ENCODE measurements at places on chromosomes 2 and 18. TPM values are rescaled to one million over a fixed set of nuclear protein-coding genes. Genes with fewer than 3 reads are reported as not detected.

GRCh38 chr2:207763303-207763917, 6.3 kb downstream of the FZD5 start:
- DNase-seq, result no peak

DNA sequence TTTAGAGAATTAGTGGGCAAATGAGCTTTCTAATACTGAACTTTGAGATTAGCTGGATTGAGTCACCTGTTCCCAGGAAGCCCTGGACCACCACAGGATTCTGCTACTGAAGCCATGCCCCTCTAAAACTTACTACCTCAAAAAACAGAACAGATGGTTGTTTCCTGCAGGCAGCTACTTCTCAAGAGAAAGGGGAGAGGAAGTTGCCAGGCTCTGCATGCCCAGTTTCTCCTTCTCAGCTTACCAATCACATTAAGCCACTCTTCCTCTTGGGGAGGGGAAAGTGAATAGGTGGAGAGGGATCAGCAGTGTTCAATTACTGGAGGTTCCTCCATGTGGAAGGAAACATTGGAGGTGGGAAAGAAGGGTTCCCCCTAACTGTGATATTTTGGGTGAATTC, 24.9 kb upstream of the C1GALT1C1L start:
- DNase-seq, result no peak

- DNase-seq, result no peak
These were observed 315.3 kb downstream of the CYP26B1 start for GRCh38 chr2:71832388-71832787.

DNA sequence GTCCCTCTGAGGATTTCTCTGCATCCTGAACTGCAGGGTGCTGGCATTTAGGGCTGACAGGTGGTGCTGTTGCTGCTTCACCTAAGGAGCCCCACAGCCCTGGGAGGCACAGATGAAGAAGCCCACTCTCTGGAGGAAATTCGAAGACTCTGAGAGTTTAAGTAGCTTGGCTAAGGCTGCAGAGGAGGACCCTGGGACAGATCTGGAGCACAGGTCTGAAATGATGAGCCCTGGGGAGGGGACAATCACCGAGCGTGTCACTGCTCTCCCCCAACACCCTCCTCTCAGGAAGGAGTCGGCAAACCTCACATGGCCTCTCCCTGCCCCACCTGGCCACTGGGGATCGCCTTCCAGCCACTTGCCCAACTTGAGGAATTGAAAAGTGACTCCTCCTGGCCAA, 18.6 kb downstream of the CYP27C1 start:
- no peak for DNase-seq

DNA sequence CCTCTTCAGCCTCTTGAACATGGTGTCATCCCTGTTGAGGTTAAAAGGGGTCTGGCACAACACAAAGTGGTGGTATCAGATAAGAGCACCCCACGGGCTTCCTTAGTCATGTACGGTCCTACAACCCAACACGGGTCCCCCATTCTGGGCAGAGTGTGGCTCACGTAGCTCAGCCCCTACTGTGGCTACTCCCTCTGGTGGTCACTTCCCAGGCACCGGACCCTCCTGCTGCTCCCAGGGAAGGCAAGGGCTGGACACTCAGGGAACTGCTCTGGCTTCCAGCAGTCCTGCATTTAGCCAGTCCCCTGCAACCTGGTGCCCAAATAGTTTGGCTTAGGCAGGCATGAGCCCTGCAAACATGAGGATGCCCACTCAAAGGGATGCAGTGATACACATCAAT, 58.6 kb downstream of the GALNT14 start:
- DNase-seq, result no peak

DNA sequence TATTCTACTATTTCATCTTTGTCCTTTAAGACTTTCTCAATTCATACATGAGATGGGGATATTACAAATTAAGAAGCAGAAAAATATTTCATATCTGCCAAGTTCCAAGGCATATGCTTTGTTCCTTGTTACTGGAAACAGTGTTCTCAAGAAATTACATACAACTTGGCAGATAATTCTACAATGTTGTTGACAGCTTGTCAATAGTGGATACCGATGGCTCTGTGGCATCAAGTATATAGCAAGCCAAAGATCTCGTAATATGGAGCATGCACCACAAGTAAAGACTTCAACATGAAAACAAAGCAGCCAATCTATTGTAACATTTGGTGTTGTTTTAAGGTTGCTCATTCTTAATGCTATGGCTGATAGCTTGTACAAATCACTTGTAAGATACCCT, 598.2 kb upstream of the KLHL29 start:
- no peak for DNase-seq

- no peak for DNase-seq
These were observed 49.7 kb upstream of the MAPRE2 start for GRCh38 chr18:34991561-34991960.

The OTX1 gene
- total RNA-seq, result not detected

The NEU4 gene
- not detected for total RNA-seq

The ST6GAL2 gene
- not detected for total RNA-seq

The FHOD3 gene
- total RNA-seq, result not detected

Data from activated T-cell treated with anti-CD3 and anti-CD28 coated beads, Interleukin-2, amount 50 U/mL, for 4 hours (primary cell).